ENCODE measurements at places on chromosomes 7 and 10.

- DNase-seq, result no peak
Observed at GRCh38 chr7:139931190-139931934, 102.3 kb downstream of the TBXAS1 start.

GRCh38 chr7:41566581-41566980 lies 136.3 kb downstream of the INHBA start:
- no peak for DNase-seq

- DNase-seq, result no peak
Observed at GRCh38 chr10:89255793-89256192, 4.2 kb upstream of the LIPA start.

- DNase-seq, result no peak
Observed at GRCh38 chr10:46050941-46051623, 5.0 kb upstream of the MSMB start.

DNA sequence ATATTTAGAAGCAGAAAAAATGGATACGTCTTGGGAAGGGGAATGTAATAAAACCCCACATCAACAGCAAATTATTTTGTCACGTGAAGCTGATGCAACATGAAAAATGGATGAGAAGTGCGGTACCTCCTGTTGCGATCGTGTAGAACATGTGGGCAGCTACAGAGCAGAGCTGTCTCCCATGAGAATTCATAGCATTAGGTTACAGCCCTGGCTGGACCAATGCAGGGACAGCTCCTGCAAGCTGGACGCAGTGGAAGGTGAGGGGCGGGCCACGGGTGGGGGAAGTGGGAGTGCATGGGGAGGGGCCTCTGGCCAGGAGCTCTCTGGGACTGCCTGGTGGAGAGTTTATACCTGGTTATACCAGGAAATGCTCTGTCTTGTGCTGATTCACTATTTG lies 120.3 kb downstream of the GATA3 start:
- DNase-seq, result no peak
